ENCODE measurements at places on chromosomes 5 and 9.

- no peak for DNase-seq
Measured at GRCh38 chr5:110785356-110785755, 46.5 kb downstream of the SLC25A46 start.

- no peak for DNase-seq
Measured at GRCh38 chr5:146653560-146653959, 137.6 kb upstream of the GPR151 start.

- peak; percentile 34 for DNase-seq
Measured at GRCh38 chr5:36728697-36729543, 122.5 kb downstream of the SLC1A3 start.

DNA sequence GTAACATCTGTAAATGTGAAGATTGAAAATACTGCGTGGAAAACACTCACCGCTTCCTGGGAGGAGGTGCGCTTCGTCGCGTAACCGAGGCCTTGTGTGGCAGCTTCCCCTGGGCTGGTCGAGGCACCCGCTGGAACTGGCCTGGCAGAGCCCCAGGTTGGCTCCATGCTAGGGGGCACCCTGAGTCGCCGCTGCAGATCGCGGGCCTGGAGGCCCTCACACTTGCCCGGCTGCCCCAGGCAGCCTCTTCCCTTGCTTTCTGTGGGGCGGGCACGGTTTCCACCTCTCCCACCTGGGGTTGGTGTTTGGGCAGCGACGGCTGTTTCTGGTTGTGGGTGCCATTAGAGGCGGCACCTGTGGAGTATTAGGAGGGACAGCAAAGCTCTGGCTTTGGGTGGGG lies 852 bp downstream of the ZNF354C start:
- no peak for DNase-seq

DNA sequence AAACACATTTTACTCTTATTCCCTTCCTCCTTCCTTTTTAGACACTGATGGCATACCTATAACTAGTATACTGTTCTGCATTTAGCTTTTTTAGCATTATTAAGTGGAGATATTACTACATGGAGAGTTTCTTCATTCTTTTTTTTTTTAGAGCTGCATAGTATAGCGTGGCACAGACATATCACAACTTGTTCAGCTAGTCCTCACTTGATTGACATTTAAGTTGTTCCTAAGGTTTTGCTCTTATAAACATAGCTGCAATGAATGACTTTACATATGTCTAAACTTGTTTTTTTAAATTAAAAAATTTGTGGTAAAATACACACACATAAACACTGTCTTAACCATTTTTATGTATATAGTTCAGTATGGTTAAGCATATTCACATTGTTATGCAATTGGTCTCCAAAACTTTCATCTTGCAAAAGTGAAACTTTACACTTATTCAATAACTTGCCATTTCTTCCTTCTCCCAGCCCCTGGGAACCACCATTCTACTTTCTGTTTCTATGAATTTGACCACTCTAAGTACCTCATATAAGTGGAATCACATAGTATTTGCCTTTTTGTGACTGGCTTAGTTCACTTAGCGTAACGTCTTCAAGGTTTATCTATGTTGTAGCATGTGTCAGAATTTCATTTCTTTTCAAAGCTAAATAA lies 48.7 kb downstream of the ANKDD1B start:
- DNase-seq = no peak

GRCh38 chr5:123122273-123122672 lies 33.2 kb downstream of the PRDM6 start:
- no peak for DNase-seq

DNA sequence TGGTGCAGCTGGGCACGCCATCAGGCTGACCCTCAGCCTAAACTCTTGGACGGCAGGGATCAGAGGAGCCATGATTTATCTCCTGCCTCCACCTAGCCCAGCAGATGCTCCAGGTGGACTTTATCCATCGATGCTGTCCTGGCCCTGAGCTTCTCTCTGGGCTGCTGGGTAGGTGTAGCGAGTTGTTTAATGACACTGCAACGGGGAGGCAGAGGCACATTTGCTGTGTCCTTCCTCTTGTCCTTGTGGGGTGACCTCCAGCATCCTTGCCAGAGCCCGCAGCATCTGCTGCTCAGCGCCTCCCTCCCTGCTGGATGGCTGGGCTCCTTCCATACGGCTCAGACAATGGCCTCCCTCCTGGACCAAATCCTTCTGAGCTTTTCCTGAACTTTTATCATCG lies 103.1 kb upstream of the IRX4 start:
- DNase-seq = no peak

DNA sequence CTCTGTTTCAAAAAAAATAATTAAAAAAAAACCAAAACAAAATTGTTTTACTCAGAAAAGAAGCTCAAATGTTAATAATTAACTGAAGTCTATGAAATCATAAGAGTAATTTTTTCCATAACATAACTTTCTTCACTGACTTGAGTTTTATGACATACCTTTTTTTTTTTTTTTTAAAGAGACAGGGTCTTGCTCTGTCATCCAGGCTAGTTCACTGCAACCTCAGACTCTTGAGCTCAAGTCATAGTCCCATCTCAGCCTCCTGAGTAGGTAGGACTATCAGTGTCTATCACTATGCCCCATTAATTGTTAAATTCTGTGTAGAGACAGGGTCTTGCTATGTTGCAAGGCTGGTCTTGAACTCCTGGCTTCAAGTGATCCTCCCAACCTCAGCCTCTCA lies 21.9 kb downstream of the SAR1B start:
- no peak for DNase-seq

- DNase-seq = no peak
Measured at GRCh38 chr5:124764992-124765611, 18.7 kb upstream of the ZNF608 start.

GRCh38 chr5:76062502-76063041 lies 20.6 kb upstream of the SV2C start:
- no peak for DNase-seq

DNA sequence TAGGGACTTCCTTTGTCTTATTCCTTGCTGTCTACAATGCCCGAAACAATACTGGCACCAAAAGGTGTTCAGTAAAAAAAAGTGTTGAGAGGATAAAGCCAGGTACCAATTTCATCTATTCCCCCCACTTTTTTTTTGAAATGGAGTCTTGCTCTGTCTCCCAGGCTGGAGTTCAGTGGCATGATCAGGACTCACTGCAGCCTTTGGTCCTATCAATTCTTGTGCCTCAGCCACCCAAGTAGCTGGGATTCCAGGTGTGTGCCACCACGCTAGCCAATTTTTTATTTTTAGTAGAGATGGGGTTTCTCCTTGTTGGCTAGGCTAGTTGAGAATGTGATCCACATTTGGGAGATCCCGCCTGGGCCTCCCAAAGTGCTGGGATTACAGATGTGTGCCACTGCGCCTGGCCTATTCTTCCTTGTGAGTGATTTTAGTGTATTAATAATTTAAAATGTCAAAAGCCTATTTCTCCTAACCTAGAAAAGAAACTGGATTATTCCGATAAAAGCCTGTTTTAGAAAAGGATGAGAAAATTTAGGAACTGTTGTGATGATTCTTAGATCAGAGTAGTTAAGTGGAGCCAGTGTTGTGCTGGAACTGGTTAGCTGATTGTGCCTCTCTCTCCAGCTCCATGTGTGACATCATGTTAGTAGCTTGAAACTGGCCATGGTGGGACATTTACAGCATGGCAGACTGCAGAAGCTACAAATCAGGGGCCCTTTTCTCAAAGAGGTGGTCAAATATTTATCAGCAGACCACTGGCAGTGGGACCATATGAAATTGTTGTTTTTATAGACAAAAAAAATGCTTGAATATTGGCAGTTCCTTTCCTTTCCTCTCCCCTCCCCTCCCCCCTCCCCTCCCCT lies 14.3 kb downstream of the CDC42SE2 start:
- no peak for DNase-seq

DNA sequence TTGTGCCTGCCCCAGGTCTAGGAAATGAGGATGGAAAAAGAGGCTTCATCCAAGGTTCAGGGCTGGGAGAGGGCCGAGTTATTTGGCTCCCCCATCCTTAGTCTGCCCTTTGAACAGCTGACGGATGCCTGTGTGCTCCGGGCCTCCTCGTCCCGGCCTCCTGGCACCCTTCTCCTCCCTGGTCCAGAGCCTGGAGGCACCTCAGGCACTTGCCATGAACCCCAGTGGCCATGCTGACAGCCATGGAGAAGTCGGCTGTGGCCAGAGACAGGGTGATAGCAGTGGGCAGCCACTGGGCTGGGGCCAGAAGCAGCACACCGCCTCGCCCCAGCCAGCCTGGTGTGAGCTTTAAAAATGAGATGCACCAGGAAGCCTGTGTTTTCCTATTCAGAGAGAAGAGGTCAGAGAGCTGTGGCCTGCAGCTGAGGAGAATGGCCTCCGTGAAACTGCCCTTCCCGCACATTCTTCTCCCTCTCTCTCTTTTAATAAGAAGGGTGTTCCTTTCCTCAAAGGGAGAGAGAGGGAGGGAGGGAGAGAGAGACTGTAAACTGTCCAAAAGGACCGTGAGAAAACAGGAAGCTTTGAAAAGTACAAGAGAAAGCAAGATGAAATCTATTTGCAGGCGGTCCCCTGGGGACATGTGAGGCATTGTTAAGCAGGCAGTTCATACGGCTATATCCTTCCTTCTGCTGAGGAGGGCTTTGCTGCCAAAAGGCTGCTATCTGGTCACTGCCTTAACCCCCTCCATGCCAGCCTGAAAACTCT lies 55.3 kb downstream of the ZNF366 start:
- DNase-seq = no peak

DNA sequence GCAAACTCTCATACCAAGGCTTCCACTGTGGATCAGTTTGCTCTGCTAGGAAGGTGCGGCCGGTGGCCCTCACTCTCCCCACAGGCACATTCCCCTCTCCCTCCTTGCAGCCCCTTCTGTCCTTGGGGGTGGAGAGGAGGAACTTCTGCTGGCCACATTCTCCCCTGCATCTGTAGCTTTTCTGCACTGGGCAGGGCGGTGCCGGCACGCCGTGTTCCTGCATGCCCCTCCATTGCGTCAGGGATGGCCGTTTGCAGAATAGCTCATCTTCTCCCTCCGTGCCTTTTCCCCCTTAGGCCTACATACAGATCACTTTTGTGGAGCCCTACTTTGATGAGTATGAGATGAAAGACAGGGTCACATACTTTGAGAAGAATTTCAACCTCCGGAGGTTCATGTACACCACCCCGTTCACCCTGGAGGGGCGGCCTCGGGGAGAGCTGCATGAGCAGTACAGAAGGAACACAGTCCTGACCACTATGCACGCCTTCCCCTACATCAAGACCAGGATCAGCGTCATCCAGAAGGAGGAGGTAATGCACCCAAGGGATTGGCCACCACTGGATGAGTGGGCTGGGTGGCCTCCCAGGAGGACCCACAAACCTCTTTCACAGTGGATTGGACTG lies 231.5 kb downstream of the DOCK8 start:
- DNase-seq = no peak

- DNase-seq = no peak
Measured at GRCh38 chr5:116529615-116530014, 45.0 kb downstream of the SEMA6A start.

DNA sequence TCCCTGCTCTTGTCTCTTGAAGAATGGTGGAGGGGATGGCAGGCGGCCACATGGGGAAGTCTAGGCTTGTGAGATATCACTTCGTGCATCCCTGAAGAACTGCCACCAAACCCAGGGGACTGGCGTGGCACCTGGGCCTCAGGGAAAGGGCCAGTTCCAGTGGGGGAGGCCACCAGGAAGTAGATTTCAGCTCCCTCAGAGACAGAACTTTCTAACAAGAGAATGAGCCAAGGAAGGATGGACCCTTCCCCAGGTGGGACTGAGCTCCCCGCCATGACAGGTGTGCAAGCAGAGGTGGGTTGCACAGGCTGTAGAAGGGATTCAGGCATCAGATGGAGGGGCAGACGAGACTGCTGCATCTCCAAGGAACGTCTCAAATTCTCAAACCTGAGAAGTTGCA lies 193.9 kb downstream of the GABBR2 start:
- no peak for DNase-seq

GRCh38 chr5:54804521-54804920 lies 180.9 kb downstream of the ESM1 start:
- DNase-seq = no peak

DNA sequence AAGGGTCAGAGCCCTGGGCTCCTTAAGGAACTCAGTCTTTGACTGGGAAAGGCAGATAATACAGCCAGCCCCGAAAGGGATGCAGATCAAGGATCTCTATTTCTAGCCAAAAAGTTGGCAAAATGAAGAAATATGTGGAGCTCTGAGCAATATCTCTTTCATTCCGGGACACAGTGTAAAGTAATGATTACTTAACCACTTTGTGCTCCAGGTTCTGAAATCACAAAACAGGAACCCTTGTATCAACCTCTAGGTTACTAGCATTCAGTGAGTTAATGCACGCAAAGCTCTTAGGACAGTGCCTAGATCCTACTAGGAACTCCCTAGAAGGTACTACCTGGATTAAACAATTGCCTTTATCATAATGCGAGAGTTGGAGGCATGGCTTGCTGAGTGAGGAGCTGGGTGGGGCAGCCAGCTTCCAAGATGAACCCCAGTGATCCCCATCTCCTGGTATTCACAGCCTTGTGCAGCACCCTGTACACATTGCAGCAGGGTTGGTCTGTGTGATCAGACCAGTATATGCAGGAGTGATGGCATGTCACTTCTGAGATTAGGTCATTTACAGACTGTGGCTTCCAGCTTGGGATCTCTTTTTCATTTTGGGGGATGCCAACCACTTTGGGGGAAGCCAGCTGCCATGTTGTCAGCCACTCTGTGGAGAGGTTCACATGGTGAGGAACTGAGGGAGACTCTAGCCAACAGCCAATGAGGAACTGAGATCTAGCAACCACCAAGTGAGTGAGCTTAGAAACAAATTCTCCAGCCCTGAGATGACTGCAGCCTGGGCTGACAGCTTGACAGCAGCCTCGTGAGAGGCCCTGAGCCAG lies 103.1 kb upstream of the SLC44A1 start:
- DNase-seq = no peak

- no peak for DNase-seq
Measured at GRCh38 chr9:100440071-100440470, 13.1 kb downstream of the MSANTD3 start.

DNA sequence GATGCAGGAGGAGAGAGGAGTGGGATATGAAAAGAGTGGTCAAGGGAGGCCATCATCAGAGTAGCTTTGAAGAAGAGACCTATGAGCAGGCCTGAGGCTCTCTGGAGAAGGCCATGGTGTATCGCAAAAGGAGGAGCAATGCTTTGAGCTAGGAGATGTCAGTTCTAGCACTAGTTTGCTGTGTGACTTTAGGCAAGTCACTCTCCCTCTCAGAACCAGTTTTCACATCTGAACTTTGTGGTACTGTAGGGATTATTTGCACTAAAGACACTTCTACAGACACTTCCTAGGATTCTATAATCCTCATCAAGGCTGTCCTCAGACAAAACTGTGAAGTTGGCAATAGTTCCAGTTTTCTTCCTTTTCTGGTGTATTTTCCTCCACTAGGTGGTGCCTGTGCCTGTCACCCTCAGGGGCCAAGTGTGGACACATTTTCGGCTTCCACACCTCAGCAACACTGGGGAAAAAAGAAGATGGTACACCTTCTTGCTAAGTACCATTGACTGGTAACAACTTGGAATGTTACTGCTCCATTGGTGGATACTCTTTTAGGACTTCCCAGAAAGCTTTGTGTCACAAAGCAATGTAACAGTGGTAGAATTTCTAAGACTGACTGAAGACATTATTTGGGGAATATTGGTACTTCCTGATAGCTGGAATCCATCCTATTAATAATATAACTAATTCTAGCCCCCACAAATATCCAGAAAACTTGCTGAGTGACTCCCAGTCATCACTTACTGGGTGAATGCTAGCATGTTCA lies 9.9 kb downstream of the PAPPA start:
- no peak for DNase-seq

Data from SW480 (cell line).